Neural progenitor cell (in vitro differentiated cells): ENCODE measurements at places on chromosomes 3 and 15.

DNA sequence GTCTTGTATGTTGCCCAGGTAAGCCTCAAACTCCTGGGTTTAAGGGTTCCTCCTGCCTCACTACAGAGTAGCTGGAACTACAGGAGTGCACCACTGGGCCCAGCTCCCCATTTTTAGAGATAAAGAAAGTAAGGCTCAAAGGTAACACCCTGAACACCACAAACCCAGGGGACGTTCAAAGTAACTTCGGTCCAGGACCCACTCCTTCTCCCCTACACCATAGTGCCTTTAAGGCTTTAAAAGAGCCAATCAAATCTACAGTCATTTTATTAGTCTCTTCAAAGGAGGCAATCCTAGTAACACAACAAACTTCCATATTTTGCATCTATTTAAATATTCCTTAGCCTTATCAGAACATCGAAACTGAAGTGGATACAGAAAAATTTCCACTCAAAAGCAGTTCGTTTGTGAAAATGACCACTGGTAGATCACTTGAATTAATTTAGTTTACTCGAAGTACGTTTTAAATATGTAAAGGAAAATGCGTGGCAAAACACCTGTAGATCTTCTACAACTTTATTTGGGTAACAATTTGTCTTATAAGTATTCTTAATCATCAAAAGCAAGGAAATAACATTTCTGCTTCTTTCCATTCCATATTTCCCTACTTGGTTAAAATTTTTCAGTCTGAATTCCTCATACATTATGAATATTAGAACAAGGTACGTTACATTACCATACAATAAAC lies 1.8 kb downstream of the STAG1 start:
- H3K27ac ChIP-seq = peak overlapping the region; percentile 99
- peaks cover 40% of the 10 kb centered on the region for H3K4me1 ChIP-seq
- no peaks in the 10 kb centered on the region for H3K27me3 ChIP-seq
- DNase-seq = no peak
- H3K4me3 ChIP-seq = peak overlapping the region; percentile 77

GRCh38 chr15:64089543-64090280 lies 3.9 kb downstream of the CIAO2A start:
- peaks cover 16% of the 10 kb centered on the region for H3K36me3 ChIP-seq
- DNase-seq = no peak
- no peak overlapping the region for H3K4me3 ChIP-seq

- no peaks in the 10 kb centered on the region for H3K27me3 ChIP-seq
- no peak for DNase-seq
- no peak overlapping the region for H3K27ac ChIP-seq
- H3K4me1 ChIP-seq = no peaks in the 10 kb centered on the region
- H3K36me3 ChIP-seq = no peaks in the 10 kb centered on the region
- H3K4me3 ChIP-seq = no peak overlapping the region
Measured at GRCh38 chr15:34376856-34377255, 9.9 kb upstream of the LPCAT4 start.

DNA sequence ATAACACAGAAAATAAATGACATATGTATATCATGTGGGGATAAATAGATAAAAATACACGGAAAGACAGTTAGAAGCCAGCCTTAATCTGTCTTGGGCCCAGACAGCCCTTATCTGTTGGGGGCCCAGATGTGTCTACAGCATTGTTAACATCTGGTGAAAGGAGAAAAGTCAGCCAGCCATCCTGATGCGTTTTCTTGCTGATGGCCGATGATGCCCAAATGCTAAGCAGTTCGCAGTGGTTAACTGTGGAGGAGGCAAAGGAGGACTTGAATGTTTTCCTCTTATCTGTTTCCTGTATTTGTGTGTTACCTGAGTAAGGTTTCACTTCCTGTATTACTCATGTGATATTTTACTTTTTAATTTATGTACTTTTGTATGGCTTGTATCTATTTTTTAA lies 46.2 kb downstream of the NOX5 start:
- H3K4me3 ChIP-seq = no peak overlapping the region
- H3K27ac ChIP-seq = no peak overlapping the region
- H3K27me3 ChIP-seq = peaks cover 8% of the 10 kb centered on the region
- H3K36me3 ChIP-seq = no peaks in the 10 kb centered on the region
- DNase-seq = no peak

GRCh38 chr3:45100981-45101407 lies 45.2 kb downstream of the CDCP1 start:
- no peak overlapping the region for H3K4me3 ChIP-seq
- no peak overlapping the region for H3K27ac ChIP-seq
- H3K36me3 ChIP-seq = no peaks in the 10 kb centered on the region
- H3K4me1 ChIP-seq = no peaks in the 10 kb centered on the region
- no peaks in the 10 kb centered on the region for H3K27me3 ChIP-seq

DNA sequence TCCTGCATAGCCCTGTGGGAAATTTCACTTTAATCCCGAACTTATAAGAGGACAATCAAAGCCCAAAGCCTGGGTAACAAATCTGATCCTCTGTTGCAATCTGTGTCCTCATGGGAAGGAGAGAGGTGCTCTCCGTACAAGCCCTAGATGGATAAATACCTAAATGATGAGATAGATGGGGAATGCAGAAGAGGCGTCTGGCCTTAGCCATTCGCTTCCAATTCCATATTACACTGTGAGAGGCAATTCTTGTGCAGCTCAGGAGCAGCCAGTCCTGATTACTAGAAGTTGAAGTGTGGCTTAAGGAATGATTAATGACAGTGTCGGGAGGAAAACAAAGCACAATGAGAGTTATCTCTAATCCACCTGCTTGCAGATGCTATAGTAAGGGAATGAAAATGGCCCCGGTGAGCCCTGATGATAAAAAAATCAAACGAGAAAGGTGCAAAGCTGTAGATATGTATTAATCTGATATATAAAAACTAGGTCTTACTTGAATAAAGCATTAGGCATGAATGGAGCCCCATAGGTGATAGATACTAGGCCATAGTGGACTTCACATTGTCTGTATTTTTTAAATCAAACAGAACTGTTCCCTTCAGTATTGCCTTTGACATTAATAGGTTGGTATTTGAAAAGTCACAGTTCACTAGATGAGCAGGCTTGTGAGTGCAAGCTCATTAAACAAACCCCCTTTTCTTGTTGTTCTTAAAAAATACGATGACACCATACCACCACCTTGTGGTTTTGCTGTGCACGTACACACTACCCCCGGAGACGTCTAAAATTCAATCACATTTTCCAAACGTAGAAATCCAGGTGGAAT lies 54.2 kb upstream of the TMCO5A start:
- H3K27ac ChIP-seq = no peak overlapping the region
- DNase-seq = peak; percentile 68
- H3K4me1 ChIP-seq = no peaks in the 10 kb centered on the region
- no peak overlapping the region for H3K4me3 ChIP-seq
- no peaks in the 10 kb centered on the region for H3K27me3 ChIP-seq
- H3K36me3 ChIP-seq = no peaks in the 10 kb centered on the region

DNA sequence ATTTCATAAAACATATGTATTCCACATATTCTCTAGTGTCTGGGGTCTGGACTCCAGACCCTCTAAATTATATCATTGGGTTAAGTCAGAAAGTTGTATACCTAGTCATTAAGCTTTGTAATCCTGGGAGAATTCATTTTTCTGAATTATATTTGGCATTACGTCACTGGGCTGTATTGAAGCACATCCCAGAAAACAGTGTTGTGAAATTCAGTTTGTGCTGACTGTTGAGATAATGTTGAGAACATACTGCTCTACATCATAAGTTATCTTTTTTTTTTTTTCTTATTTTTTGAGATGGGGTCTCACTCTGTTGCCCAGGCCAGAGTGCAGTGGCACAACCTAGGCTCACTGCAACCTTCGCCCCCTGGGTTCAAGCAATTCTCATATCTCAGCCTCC lies 153.1 kb upstream of the STT3B start:
- no peak for DNase-seq
- H3K27me3 ChIP-seq = no peaks in the 10 kb centered on the region
- no peaks in the 10 kb centered on the region for H3K4me1 ChIP-seq
- no peak overlapping the region for H3K27ac ChIP-seq

GRCh38 chr3:186246941-186247340 lies 115.1 kb downstream of the DGKG start:
- H3K36me3 ChIP-seq = no peaks in the 10 kb centered on the region
- DNase-seq = no peak
- no peak overlapping the region for H3K4me3 ChIP-seq
- no peaks in the 10 kb centered on the region for H3K4me1 ChIP-seq
- no peaks in the 10 kb centered on the region for H3K27me3 ChIP-seq

DNA sequence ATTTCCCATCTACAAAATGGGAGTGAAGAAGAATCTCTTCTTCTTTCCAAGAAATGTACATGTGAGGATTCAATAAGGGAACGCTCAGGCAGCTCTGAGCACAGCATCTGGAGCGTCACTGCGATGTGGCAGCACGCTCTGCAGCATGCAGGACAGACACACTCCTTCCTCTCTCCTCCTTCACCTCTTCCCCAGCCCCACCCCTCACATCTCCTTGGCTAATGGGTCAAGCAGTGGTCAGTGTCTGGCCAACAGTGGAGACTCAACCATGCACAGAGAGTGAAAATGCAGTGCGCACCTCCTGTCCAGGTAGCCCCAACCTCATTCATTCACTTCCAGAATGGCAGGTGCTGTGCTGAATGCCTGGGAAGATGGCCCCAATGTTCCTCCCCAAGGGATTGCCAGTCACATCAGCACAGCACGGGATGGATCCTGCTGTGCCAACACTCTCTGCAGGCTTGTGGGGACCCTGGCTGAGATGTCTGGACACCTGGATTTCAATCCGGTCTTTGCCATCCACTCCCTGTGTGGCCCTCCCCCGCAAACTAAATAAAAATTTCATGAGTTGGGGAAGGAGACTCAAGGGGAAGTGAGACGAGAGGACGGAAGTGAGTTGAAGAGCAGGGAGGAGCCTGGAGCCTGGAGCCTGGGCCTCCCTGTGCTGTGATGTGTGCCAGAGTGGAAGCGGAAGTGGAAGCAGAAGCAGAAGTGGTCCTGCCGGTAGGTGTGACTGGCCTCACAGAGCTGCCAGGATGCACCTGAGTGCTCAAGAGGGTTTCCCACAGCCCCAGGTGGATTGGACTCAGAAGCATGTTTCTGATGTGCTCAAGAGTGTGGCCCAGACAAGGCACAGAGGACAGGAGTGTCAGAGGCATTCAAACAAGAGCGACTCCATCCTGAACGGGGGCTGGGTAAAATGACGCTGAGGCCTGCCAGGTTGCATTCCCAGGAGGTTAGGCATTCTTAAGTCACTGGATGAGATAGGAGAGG lies 163.9 kb downstream of the SMAD6 start:
- H3K27ac ChIP-seq = no peak overlapping the region
- no peak overlapping the region for H3K4me3 ChIP-seq
- peaks cover 4% of the 10 kb centered on the region for H3K4me1 ChIP-seq
- no peak for DNase-seq
- no peaks in the 10 kb centered on the region for H3K36me3 ChIP-seq

DNA sequence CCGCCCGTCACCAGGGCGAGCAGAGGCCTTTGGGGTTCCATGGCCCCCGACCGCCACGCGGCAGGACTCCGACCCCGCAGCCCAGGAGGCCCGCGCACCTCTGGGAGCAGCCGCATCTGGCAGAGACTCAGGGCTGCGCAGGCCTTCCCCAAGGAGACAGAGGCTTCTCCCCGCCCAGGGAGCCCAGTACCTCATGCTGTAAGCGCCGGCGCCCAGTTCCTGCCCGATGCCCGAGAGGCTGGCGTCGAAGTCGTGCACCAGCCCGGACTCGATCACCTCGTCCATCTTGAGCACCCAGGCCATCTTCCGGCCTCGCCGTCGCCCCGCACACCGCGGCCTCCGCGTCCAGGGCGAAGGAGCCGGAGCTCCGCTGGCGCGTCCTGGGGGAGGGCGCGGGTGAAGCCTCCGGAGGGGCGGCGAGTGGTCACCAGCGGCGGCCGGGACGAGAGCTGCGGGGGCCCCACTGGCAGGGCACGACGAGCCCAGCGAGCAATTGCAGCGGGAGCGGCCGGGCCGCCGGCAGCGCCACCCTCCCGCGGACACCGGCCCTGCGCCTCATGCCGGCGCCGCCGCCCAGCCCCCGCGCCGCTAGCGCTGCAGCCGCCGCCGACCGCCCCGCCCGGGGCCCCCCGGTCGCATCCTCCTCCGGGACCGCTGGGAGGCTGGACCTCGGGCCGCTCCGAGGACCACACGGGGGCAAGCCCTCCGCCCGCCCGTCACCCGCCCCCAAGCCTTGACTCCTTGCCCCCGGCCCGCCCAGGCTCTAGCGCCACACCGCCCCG lies 468 bp downstream of the UBP1 start:
- no peaks in the 10 kb centered on the region for H3K36me3 ChIP-seq
- no peaks in the 10 kb centered on the region for H3K27me3 ChIP-seq
- peaks cover 23% of the 10 kb centered on the region for H3K4me1 ChIP-seq

GRCh38 chr3:138800248-138800647 lies 34.5 kb downstream of the PIK3CB start:
- H3K27ac ChIP-seq = no peak overlapping the region
- H3K27me3 ChIP-seq = no peaks in the 10 kb centered on the region
- H3K36me3 ChIP-seq = no peaks in the 10 kb centered on the region
- H3K4me1 ChIP-seq = peaks cover 7% of the 10 kb centered on the region

DNA sequence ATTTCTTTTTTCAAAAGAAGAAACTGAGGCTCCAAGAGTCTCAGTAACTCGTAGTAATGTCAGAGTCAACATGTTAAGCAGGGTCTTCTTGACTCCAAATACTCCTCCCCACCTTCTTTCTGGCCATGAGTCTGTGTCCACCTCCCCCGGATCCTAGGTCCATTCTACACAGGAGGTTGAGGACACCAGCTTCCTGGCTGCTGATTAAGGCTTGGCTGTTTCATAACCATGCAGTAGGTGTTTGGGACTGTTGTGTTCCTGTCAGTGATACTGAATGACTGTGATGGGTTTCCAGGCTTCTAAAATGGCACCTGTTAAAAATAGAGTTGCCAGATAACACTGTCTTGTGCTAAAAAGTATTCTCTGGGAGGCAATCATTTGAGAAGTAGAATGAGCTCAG lies 130.8 kb upstream of the IL12A start:
- peaks cover 71% of the 10 kb centered on the region for H3K4me1 ChIP-seq
- H3K4me3 ChIP-seq = no peak overlapping the region
- DNase-seq = no peak
- no peaks in the 10 kb centered on the region for H3K36me3 ChIP-seq
